ENCODE measurements at places on chromosomes 5 and 9. TPM values are rescaled to one million over a fixed set of nuclear protein-coding genes. Genes with fewer than 3 reads are reported as not detected.

The HDAC3 gene
- 79.2 TPM for total RNA-seq

- H3K36me3 ChIP-seq: peaks cover 2% of the 10 kb centered on the region
- H3K27me3 ChIP-seq: peaks cover 41% of the 10 kb centered on the region
- H3K4me3 ChIP-seq: no peak overlapping the region
- no peaks in the 10 kb centered on the region for H3K4me1 ChIP-seq
- no peak for DNase-seq
Observed at GRCh38 chr5:58649716-58650115, 66.8 kb downstream of the RAB3C start.

DNA sequence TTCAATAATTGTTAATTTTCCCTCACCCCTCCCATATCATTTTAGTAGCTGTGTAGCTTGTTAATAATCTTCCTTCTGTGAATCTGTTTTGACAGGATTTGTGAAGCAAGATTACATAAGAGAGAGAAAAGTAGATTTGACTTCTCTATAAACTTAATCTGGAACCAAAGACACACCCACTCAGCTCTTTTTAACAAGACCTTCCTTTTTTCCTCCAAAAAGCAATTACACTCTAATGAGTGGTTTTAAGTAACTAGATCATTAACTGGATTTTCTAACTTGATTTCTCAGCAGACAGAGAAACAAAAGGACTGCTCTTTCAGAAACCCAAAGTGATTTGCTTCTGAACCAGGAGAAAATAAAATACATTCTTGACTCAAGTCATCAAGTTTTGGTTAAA is 21.9 kb downstream of the RFK start:
- no peak for DNase-seq
- H3K36me3 ChIP-seq: no peaks in the 10 kb centered on the region
- peaks cover 4% of the 10 kb centered on the region for H3K27me3 ChIP-seq
- peaks cover 5% of the 10 kb centered on the region for H3K4me1 ChIP-seq
- H3K27ac ChIP-seq: no peak overlapping the region

- DNase-seq: no peak
- peaks cover 30% of the 10 kb centered on the region for H3K4me1 ChIP-seq
- H3K27me3 ChIP-seq: no peaks in the 10 kb centered on the region
- H3K27ac ChIP-seq: no peak overlapping the region
- no peaks in the 10 kb centered on the region for H3K36me3 ChIP-seq
Observed at GRCh38 chr9:130239741-130240241, 25.8 kb upstream of the HMCN2 start.

GRCh38 chr5:144121577-144121976 is 48.9 kb downstream of the YIPF5 start:
- H3K27me3 ChIP-seq: peaks cover 19% of the 10 kb centered on the region
- no peak overlapping the region for H3K4me3 ChIP-seq
- H3K4me1 ChIP-seq: no peaks in the 10 kb centered on the region
- H3K36me3 ChIP-seq: peaks cover 2% of the 10 kb centered on the region
